ENCODE measurements at places on chromosomes 12 and 14.

DNA sequence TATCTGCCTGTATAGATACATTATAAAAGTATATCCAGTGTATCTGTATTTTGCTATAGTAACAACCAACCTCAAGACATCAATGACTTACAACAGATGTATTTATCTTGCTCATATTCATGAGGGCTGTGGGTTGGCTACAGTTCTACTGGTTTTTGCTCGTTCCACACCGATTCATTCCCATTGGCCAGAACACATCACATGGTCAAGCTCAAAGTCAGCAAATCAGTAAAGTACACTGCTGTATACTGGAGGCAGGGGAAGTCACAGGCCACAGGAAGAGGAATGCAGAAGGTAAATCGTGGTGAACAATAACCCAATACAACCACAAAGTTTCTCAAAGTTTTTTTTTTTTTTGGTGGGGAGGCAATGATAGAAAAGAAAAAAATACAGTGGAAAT is 180.0 kb upstream of the CDKN3 start:
- DNase-seq: no peak

DNA sequence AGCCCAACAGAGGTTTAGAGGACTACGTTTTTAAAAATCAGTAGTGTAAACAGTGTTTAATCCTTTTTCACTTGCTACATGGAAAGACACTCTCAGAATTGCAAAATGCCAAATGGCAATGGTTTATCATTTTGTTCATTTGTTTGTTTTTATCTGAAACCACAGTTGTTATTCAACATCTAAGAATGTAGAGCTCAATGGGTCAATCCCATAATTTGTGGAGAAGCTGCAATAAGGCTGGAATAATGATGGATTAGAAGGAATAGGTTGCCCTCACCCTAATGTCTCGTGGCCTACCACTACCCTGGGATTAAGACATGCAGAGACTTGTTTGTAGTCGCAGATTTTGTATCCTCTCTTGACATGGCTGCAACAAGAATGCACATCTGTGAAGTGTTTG is 115.7 kb downstream of the LLPH start:
- DNase-seq: no peak

- no peak for DNase-seq
These were observed 35.1 kb upstream of the PPP4R3A start for GRCh38 chr14:91545204-91545603.

DNA sequence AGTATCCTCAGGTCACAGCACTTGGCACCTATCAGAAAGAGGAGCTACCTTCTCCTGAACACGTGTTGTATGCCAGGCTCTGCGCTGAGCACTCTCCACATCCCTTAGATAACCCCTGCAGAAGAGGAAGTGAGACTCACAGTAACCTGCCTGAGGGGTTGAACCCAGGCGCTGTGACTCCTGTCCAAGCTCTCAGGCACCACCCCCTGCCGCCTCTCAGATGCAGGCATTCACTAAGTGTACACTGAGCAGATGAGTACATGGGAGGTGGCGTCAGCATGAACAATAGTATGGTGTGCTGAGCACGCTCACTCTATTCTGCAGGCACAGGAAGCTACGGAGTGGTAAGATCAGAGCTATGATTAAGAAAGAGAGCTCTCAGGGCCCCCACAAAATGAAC is 21.0 kb upstream of the RIC8B start:
- no peak for DNase-seq

GRCh38 chr14:22497671-22498093 is 91.3 kb downstream of the DAD1 start:
- no peak for DNase-seq

GRCh38 chr14:74203639-74204038 is 35.6 kb upstream of the VSX2 start:
- no peak for DNase-seq

DNA sequence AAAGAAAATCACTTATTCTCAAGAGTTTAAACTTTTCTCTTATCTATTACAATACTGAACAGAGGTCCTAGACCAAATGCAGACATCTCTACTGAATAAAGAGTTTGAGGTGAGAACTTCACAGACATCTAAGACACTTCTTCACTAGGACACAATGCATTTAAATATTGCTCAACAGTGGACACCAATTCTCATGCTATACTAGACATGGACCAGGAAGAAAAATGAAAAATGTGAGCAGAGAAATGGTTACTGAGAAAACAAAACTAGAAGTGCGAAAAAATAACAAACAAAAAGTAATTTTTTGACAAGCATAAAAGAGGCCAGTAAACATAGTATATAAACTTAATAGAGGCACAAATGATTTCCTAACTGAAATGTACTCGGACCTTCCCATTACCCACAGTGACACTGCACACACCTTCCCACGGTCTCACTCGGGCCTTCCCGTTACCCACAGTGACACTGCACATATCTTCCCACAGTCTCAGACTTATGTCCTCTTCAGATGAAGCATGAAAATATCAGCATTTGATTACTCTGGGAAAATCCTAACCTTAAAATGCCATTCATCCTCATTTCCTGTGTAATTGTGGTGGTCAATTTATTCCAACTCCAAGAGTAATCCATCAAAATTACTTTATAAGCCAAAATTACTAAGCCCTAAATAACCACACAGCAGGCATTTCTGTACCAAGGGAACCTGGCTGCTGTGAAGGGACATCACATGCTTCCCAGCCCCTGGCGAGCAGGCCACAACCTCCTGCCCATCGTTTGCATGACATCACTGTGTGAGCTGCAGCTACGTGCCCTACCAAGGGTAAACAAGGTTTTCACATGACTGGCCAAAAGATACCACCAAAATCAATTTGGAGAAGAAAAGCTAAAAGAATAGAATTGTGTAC is 6.4 kb downstream of the SLC15A4 start:
- DNase-seq: no peak

GRCh38 chr14:92453691-92454090 is 59.9 kb upstream of the RIN3 start:
- no peak for DNase-seq

DNA sequence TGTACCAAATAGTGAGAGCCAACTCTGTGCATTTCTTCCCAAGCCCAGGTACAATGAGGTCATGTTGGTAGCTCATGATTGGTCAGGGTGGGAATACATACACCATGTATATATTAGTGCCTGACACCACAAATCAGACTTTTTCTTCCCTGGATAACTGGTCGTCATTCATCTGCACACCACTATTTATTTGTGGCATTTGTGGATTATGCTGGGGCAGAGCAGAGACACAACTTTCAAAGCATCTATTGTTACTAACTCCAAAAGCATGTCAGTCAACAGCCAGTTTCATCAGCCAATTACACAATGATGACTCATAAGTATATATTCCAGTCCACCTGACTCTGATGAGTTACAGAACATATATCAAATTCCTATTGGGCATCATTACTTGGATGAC is 181.7 kb downstream of the ADAMTS20 start:
- no peak for DNase-seq

DNA sequence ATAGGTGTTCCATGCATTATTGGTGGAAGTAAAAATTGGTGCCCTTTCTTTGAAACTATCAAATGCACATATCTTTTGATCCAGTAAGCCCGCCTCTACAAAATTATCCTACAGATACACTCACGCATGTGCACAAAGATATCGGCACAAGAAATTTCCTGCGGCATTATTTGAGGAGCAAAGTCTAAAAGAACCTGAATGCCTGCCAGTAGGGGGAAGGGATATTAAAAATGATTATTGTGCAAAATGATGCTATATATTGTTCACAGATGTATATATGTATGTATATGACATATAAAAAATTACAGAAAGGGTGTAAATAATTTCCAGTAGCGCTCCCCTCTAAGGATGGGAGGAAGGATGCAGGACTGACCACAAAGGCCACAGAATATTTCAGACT is 24.7 kb upstream of the ADIPOR2 start:
- no peak for DNase-seq

DNA sequence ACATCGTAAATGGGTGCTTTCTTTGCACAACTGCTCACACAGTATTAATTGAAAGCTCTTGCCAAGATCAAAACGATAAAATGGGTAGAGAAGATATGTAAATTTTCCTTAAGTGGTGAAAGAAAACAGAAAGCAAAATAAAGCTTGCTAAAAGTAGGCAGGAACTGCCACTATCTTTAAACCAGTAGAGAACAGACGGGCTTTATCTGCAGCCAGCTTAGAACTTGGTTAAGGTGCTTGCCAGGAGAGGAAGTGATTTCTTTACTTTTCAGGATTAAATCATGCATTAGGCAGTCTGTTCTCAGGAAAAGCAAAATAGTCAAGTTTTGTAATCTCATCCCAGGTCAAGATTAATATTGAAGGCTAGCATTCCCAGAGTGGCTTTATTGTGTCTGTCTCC is 56.9 kb upstream of the CCDC175 start:
- no peak for DNase-seq

DNA sequence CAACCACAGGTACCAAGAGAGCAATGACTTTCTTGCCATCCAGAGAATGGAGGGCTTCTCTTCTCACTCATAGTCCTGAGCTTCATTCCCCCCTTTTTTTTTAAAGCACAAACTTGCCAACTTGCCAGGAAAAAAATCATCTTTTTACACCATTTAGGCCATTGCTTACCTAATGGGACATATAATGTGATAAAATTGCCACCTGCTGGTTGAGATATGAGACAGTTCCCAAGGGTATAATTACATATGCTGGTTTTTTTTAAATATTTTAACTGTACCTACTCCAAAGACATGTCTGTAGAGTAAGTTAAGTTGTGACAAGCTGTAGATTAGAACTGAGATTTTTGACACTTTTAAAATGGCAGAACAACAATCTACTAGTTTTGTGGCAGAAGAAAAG is 519.1 kb upstream of the SEL1L start:
- DNase-seq: no peak

DNA sequence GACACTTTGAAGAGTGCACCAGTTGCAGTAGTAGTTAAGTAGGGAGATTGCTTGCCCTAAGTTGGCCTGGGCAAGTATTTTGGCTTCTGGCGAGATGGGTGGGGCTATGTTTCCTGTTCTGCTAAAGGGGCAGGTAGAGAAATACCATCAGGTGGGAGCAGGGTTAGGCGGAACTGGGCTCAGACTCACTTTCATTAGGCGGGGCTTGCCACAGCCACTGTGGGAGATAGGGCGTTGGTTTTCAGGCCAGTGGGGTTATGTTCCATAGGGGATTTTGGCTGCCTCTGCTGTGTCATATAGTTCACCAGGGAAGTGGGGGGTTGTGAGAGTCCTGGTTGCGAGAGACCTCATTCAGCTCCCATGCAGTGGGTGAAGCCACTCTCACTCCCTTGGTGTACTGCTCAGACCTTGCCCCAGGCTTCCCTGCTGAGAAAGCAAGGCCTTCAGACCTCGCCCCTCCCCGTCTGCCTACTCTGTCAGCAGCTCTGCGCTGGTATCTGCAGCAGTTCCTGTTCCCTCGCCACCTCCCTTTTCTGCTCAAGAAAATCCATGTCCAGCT is 43.3 kb downstream of the AEBP2 start:
- no peak for DNase-seq

DNA sequence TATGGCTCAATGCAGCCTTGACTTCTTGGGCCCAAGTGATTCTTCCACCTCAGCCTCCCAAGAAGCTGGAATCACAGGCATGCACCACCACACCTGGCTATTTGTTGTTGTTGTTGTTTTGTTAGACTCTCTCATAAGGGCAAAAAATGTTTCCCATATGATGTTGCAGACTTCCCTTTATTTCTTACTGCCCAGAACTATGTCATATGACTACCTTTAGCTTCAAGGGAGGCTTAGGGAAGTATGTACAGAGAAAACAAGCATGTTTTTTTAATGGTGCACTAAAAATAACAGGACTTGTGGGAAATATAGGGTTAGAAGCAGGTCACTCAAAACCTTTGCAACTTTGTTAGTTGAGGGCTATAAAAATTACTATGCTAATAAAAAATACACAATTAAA is 4.3 kb upstream of the GPR19 start:
- DNase-seq: no peak

GRCh38 chr12:11854011-11854499 is 204.6 kb downstream of the ETV6 start:
- no peak for DNase-seq

DNA sequence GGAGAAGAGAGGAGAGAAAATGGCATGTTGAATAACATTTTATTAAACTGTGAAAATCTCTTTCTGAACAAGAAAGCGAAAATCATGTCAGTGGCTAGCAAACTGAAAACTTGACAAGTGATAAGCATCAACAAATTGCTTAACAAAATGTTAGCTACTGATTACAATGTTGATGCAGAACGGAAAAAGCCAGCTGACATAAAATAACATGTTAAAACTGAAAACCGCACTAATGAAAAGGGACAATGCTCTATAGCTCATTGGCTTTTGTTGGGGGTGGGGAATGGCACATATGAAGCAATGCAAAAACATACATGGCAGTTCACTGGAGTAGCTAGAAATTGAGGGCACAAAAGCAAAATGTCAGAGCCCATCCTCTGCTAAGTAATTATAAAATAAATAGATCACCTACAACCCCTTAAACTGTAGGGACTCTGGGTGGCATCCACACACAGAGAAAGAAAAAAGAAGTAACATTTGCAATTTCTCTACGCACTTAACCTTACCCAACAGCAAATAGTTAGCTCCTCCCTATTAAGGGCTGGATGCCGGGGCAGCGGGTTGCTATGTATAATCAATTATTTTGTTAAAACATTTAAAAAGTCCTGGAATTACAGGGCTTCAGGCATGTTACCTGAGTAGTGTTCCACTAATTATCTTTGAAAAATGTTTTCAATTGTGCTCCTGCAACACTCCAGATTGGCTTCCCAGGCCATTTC is 129.2 kb upstream of the USP15 start:
- DNase-seq: no peak

- no peak for DNase-seq
These were observed 128.2 kb downstream of the TMEM30B start for GRCh38 chr14:61152851-61153364.

DNA sequence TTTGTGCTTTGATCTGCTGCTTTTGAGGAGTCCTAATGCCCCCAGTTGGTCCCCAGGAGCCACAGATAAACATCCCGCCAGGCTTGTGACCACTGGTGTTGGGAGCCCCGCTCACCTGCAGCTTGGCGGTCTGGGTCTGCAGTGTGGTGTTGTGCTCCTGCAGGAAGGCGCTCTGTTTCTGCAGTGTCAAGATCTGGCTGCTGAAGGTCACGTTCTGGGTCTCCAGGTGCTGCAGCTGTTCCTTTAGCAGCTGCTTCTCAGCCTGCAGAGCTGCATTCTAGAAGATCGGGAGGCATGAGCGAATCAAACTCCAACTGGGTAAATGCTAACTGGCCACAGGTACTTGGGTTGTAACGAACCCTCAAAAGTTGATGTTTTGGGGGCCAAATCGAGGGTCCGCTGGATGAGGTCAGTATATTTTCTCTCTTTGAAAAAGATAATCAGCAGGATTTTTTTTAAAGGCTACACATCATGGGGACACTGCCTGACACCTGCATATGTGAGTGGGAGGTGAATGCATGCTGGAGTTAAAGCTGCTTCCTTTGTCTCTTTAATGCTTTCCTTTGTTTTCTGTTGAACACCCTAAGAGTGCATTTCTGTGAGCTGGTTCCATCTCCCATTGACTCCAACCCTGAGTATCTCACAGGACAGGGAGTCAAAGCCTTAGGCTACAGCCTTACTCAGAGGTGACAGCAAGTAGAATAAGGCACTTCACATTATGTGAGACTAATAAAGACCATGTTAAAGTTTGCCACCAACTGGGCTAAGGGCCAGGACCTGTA is 61.3 kb upstream of the GPR68 start:
- DNase-seq: no peak

- DNase-seq: no peak
These were observed 57.8 kb downstream of the GPR135 start for GRCh38 chr14:59407246-59408010.

GRCh38 chr14:67971627-67972625 is 152.3 kb downstream of the RAD51B start:
- no peak for DNase-seq

Measured in type B pancreatic cell (in vitro differentiated cells).